ENCODE measurements at places on chromosomes 6 and 20.
A peak's percentile ranks its signal among the peaks of the same experiment; 100 is the strongest.

DNA sequence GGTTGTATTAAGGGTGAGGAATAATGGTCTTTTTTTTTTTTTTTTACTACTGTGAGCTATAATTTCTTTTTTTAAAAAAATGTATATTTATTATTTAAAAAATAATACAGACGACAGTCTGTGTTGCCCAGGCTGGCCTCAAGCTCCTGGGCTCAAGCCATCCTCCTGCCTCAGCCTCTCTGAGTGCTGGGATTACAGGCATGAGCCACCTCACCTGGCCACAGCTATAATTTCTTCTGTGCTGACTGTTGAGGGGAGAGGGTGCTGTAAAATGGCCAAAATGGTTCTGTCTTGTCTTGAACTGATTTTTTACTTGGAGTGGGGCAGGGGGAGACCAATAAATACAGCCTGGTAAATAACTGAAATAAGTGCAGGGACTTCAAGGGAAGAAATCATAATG lies 3.6 kb downstream of the SRSF3 start:
- no peak for DNase-seq

GRCh38 chr6:14717307-14717706 lies 528.6 kb upstream of the JARID2 start:
- peak; percentile 8 for DNase-seq

DNA sequence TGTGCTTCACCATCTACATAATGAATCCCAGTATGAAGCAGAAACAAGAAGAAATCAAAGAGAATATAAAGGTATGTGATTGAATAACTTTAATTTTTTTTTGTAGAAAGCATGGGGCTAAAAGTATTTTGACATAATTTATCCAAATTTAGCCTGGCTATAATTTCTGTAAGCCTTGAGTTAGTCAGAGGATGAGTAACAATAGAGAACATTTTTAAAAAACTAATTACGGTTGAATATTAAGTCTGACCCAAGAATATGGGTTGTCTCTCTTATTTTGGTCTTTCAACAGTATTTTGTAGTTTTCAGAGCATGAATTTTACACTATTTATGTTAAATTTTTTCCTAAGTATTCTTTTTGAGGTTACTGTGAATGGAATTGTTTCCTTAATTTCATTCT lies 2.5 kb downstream of the GMNN start:
- no peak for DNase-seq

- no peak for DNase-seq
Observed at GRCh38 chr20:20409331-20409730, 41.4 kb downstream of the INSM1 start.

DNA sequence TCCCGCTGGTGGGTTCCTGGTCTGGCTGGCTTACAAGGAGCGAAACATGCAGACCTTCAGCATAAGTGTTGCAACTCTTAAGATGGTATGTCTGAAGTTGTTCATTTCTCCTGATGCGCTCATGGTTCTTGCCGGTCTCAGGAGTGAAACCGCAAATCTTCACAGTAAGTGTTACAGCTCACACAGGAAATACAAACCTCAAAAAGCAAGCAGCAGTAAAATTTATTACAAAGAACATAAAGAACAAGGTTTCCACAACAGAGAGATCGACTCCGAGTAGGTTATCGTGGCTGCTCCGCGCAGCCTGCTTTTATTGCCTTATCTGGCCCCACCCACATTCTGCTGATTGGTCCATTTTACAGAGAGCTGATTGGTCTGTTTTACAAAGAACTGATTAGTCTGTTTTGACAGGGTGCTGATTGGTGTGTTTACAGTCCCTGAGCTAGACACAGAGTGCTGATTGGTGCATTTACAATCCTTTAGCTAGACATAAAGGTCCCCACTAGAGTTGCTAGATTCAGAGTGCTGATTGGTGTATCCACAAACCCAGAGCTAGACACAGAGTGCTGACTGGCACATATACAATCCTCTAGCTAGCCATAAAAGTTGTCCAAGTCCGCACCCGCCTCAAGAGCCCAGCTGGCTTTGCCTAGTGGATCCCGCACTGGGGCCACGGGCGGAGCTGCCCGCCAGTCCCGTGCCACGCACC lies 39.2 kb downstream of the TRIM27 start:
- no peak for DNase-seq

DNA sequence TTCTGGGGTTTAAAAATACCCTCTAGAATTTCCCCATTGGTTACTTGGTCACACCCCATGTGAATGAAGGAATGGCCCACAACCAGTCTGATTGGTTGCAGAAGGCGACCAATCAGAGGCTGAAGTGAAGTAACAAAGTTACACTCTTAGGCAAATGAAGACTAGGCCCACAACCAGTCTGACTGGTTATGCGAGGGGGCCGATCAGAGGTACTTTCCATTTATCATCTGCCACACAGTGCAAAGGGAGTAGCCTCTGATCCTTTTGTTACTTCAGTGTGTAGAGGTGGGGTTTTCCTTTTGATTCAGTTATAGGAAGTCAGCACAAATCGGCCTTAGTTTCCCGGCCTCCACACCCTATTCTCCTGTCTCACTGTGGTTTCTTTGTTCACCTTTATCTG lies 61.2 kb upstream of the SGK1 start:
- DNase-seq: no peak

DNA sequence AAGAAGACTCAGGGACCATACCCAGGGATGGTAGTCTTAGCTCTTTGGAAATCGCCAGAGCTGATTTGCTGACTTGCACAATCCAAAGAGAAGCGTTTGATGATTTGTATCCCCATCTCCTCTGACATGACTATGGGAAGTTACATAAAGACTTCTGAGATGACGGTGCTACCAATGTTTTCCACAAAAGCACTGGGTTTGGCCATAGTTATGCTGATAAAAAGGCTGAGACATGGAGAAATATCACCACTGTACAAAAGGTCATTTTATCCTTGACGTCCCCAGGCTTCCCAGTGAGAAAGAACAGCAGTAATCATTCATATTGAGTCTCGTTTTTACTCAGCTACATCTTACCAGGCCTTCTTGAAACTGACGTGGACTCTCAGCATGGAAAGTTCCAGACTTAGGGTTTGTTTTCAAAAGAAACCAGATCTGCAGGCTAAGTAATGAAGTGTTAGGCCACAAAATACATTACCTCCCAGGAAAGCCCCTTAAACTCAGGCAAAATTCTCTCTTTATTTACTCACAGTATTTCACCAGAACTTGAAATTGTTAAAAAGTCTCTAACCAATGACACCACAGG lies 370.3 kb upstream of the JARID2 start:
- no peak for DNase-seq

- DNase-seq: no peak
Observed at GRCh38 chr6:99424022-99424421, 1.1 kb downstream of the PNISR start.

GRCh38 chr20:5674176-5674660 lies 76.0 kb upstream of the SHLD1 start:
- DNase-seq: peak; percentile 73

DNA sequence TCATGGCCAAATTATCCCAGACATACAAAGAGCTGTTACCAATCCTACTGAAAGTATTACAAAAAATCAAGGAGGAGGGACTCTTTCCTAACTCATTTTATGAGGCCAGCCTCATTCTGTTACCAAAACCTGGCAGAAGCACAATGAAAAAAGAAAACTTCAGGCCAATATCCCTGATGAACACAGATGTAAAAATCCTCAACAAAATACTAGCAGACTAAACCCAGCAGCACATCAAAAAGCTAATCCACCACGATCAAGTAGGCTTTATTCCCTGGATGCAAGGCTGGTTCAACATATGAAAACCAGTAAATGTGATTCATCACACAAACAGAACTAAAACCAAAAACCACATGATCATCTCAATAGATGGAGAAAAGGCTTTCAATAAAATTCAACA lies 109.2 kb downstream of the C6orf118 start:
- DNase-seq: no peak

DNA sequence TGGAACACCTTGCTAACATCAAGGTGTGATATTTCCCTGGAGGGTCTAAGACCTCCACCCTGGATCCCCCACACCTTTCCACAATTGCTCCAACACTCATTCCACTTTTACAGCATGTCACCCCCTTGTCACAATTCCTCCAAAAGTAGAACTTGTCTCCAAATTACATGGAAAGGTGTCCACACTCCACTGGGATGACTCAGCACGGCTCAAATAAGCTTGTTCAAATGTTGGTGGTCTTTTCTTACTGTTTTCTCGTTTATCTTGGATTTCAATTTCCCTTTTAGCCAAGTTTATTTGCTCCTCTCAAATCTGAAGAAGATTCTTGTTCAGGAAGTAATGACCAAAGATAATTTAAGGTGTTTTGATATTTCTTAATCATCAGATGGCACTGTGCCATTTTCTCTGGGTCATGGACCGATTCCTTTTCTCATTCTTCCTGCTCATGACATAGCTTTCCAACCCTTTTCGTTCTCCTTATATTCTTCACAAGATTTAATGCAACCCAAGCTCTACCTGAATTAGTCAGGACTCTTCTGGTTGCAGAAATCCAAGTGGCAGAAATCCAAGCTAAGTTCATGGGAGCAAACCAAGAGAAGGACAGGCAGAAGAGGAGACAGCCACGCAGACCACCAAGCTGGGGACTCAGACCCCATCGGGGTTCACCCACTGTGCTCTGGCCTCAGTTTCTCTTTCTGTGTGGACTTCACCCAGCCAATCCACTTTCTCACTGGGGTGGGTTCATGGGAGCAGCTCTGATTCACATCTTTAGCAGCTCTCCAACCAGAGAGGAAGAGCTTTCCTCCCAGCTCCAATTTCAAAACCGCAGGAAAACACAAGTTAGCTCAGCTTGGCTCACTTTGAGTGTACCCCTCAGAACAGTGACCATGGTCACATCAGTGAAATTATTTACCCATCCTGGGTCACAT lies 110.5 kb upstream of the CDYL start:
- no peak for DNase-seq

- DNase-seq: no peak
Observed at GRCh38 chr6:12935637-12936036, 219.1 kb downstream of the PHACTR1 start.

DNA sequence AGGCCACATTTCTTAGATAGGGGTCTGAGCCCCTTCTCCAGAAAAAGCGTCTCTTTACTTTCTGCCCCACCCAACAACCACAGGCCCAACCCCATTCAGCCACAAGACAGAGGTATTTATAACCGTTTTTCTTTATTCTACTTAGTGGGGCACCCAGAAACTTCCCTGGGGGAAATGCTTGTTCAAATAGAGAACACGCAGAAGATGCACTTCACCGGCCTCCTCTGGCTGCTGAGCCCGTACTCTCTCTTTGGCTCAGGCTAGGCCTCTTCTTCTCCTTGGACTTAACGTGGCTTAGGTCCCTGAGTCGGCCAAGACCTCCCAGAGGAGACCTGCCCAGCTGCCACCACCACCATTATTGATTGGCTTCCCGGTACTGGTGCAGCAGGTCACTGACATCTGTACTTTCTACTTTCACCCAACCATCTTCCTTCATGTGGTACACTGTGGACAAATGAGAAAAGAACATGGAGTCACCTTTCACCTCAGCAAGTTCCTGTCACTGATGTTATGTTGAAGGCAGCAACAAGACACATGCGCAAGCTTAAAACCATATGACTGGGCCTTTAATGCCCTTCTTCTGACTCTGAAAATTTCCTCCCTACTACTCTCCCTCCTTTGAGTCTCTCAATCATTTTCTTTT lies 2.2 kb upstream of the TAP2 start:
- no peak for DNase-seq
